ENCODE measurements at places on chromosomes 12 and 14.

DNA sequence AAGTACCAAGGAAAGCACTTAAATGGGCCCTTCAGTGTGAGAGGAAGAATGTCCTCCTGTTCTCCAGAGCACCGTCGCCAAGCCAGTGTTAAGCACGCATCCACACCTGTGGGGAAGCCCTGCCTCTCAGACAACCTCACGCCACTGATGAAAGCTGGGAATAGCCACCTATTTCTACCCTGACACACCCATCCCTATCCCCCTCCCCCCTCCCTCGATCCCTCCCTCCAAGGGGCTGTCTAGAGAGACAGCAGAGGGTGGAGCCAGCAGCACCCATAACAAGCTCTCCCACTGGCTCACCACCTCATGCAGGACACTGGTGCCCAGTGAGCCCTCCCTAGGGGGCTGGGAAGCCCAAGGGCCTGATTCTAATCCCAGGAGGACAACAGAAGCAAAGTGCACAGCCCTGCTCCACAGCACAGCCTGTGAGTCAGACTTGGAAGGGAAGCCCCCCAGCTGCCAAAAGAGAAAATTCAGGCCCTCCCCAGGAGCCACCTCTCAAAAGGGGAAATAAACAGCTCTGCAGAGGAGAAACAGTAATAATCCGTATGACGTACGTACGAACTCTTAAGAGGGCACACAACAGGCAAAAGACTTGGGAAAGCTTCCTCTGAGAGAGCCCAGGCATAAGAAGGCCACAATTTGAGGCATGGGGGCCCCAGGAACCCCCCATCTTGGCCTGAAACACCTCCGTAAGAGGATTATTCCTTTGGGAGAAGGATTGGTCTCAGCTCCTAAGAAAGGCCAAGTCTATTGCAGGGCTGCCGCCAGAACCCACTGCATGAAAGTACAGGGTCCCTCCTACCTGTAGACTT, 7.8 kb downstream of the PITPNM2 start:
- DNase-seq: no peak

GRCh38 chr12:41122894-41123293, 65.2 kb upstream of the PDZRN4 start:
- DNase-seq: no peak

GRCh38 chr12:19761463-19761862, 322.2 kb downstream of the AEBP2 start:
- DNase-seq: no peak

DNA sequence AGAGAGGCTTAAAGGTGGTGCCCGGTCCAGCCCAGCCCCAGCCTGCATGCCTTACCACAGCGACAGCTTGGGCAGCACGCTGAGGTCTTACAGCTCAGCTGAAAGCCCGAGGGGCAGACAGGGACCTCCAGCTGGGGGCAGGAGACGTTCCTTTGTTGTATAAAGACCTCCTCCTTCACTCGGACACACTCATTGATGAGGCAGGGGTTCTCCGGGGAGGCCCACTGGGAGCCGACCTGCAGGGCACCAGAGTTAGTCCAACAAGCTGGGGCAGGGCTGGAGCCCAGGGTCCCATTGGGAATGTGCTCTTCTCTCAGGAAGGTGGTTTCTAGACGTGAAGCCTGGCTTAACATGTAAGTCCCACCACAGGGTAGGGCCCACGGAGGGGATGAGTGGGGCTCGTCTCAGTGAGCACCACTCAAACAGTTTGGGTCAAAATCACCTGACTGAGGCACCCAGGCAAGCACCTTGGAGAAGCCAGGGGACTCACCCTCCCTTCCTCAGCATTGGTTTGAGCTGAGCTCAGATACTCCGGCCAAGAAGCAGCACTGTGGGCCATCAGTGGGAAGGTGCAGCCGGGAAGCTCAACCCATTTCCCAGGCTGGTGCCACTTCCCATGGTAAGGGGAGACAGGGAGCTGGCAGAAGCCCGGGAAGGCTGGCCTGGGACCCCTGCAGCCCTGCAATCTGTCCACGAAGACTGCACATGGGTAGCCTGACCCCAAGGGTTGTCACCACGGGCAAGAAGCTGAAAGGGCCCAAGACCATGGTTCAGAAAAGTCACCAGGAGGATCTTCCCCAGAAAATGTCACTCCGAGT, 24.3 kb upstream of the ANO2 start:
- no peak for DNase-seq

GRCh38 chr12:6961278-6961694, 9.2 kb downstream of the PHB2 start:
- DNase-seq: no peak

GRCh38 chr12:51004504-51004903, 21.7 kb downstream of the SLC11A2 start:
- DNase-seq: no peak

DNA sequence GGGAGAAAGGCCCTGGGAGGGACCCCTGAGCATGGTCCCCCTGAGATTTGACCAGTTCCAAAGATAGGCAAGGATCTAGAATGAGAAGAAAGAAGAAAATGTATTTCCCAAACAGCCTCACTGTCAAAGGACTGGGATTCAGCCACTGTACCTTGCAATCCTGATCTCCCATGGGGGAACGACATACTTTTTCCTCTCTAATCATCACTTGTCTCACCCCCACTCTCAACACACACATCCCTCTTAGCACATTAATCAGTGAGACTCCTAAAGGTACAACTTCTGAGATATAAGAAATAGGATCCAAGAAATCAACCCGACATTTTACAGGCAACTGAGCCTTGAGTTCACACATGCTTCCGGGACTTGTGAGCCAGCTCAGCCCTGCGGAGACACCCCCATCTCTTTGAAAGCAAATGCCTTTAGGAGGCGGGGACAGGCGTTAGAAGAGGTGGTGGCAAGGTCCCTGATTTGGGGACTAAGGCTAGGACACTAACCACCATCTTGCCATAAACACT, 1.4 kb downstream of the MAP3K9 start:
- no peak for DNase-seq

DNA sequence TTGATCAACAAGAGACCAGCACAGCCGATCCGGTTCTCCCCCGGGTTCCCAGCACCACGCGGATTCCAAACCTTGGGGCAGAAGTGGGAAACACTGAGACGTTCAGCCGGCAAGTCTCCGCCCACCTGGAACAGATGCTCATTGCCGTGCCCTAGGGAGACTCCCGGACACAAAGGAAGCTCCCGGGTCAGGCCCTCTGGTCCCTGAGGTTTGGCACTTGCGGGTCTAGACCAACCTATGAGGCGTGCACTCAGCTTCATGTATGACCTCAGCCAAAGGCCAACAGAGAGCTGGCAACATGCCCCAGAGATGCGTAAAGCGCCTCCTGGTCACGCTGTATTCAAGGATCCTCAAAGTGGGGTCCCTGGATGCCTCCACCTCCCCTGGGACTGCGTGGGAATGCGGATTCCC, 2.5 kb downstream of the RIMBP2 start:
- DNase-seq: no peak

- no peak for DNase-seq
Observed at GRCh38 chr12:82608706-82609105, 78.0 kb upstream of the TMTC2 start.

DNA sequence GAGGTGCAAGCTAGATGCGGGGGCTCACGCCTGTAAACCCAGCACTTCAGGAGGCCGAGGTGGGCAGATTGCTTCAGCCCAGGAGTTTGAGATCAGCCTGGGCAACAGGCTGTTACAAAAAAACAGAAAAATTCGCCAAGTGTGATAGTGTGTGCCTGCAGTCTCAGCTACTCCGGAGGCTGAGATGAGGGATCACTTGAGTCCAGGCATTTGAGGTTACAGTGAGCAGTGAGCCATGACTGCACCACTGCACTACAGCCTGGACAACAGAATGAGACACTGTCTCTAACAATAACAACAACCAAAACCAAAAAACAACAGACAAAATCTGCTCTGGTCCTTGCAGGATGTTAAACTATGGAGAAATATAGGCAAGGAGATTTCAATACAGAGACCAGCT, 13.9 kb downstream of the BTBD7 start:
- no peak for DNase-seq

- no peak for DNase-seq
Observed at GRCh38 chr12:97560786-97561618, 98.4 kb downstream of the RMST start.
